LHCN-M2 (cell line): ENCODE measurements at places on chromosomes 5 and 9. TPM values are rescaled to one million over a fixed set of nuclear protein-coding genes. Genes with fewer than 3 reads are reported as not detected.

- DNase-seq: peak; percentile 51
Observed at GRCh38 chr5:33180900-33181299, 259.9 kb upstream of the TARS1 start.

GRCh38 chr5:68891718-68892117 lies 202.1 kb upstream of the SLC30A5 start:
- no peak for DNase-seq

DNA sequence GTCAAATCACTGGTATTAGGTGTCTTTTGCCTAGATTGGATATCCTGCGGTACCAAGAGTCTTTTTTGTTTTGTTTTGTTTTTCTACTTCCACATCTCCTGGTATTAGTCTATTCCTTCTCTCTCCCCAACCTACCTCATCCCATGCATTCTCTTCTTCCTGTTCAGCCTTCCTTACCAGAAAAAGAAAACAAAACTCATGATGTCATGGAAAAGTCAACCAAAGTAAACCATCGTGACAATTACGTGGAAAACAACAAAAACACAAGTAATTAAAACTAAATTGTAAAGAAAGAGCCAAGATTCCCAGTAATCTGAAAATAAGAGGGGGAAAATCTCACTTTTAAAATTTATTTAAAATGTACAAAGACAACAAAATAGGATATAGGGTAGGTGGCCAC lies 38.3 kb downstream of the TMEM167A start:
- DNase-seq: no peak

WDR38 gene
- not detected in 2 replicates for total RNA-seq

RGS3 gene
- 137 and 144 TPM in 2 replicates for total RNA-seq

FBXW11 gene
- 69.2 and 78.4 TPM in 2 replicates for total RNA-seq

GRCh38 chr5:90093751-90094485 lies 315.6 kb downstream of the CETN3 start:
- DNase-seq: no peak

- no peak for DNase-seq
Observed at GRCh38 chr5:11261241-11261640, 500.2 kb upstream of the DAP start.

GRCh38 chr5:137260820-137261695 lies 238.1 kb downstream of the SPOCK1 start:
- DNase-seq: no peak

DNA sequence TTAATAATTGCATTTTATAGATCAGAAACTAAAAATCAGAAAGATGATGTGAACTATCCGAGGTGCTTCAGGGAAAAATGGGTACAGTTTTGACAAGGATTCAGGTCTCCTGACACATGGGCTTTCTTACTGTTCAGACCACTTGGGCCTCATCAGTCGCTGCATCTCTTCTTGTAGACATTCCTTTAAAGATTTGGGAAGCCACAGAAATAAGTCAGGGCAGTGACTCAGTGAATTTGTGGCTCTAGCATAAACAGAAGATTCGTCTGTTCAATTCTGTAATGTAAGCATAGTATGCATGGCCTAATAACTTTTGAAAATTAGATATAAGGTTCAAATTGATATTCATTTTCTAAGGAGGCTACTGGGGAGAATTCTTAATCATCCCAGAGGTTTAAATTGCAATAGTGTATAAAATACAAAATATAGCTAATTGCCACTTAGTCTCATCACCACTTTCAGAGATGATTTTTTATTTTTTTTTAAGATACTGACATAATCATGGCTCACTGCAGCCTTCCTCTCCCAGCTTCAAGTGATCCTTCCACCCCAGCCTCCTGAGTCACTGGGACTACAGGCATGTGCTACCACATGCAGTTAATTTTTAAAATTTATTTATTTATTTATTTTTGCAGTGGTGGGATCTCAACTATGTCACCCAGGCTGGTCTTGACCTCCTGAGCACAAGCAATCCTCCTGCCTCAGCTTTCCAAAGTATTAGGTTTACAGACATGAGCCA lies 48.9 kb downstream of the RASEF start:
- peak; percentile 13 for DNase-seq

DNA sequence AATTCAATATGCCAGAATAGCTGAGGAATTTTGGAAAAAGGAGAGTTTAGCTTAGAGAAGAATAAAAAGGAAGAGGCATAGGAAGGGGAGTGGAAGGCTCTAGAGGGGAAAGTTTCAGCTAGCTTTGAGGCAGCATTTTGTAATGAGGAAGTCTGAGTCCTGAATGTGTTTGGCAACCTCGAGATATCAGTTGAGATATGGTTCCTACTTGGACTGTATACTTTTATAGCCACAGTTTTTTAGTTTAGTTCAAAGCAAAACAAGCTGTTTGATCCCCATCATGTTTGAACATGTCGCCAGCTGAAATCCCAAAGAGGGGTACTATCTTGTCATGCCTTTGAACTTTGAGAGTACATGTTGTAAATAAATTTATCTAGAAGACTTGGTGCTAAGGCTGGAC lies 559.0 kb upstream of the FTMT start:
- no peak for DNase-seq

- no peak for DNase-seq
Observed at GRCh38 chr9:34458959-34459340, 345 bp downstream of the DNAI1 start.

PRRX2 gene
- total RNA-seq: not detected in 2 replicates

GRCh38 chr5:180820788-180821321 lies 18.2 kb upstream of the MGAT1 start:
- no peak for DNase-seq

GRXCR2 gene
- not detected in 2 replicates for total RNA-seq

STPG3 gene
- total RNA-seq: not detected in 2 replicates

DNA sequence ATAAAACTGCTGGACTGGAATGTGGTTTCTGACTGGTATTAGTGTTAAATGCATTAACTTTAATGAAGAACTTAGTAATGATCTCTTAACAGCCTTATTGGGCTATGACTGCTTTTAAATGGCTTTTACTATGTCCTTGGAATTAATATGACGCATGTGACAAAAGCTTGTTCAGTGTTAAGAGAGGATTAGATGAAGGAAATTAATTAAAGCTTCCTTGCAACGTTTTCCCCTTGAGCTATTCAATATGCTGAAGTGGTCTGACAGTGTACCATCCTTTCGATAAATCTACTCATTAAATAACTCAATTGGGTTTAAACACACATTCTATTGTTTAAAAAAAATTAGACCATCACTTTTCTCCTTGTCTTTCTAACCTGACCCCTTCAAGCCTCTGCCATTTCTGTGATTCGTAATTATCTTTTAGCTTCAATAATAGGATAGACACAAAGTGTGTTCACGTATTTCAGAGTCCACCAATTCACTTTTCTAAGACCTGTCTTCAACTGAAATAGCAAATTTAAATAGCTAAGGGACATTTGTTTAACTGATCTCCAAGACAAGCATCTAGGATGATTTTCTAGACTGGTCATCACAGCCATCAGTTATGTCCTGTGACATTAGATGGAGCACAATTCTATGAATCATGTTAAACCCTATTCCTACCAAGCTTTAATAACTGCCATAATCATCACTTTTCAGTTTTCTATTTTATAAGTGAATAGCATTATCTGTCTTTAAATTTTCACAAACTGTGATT lies 1258.0 kb upstream of the CDH9 start:
- DNase-seq: no peak

PPIC gene
- 17.2 and 20.3 TPM in 2 replicates for total RNA-seq

GRCh38 chr5:41906151-41906550 lies 2.0 kb downstream of the RIMOC1 start:
- DNase-seq: no peak

GRCh38 chr5:145500710-145501109 lies 334.4 kb downstream of the PRELID2 start:
- DNase-seq: no peak

- DNase-seq: no peak
Observed at GRCh38 chr5:133340822-133341221, 271.5 kb downstream of the FSTL4 start.

AQP3 gene
- 16.4 and 40.1 TPM in 2 replicates for total RNA-seq

FAM169A gene
- 2.1 and 2.4 TPM in 2 replicates for total RNA-seq

- no peak for DNase-seq
Observed at GRCh38 chr5:123115020-123115419, 26.0 kb downstream of the PRDM6 start.

- no peak for DNase-seq
Observed at GRCh38 chr5:157175071-157175612, 5.5 kb upstream of the ITK start.

DNA sequence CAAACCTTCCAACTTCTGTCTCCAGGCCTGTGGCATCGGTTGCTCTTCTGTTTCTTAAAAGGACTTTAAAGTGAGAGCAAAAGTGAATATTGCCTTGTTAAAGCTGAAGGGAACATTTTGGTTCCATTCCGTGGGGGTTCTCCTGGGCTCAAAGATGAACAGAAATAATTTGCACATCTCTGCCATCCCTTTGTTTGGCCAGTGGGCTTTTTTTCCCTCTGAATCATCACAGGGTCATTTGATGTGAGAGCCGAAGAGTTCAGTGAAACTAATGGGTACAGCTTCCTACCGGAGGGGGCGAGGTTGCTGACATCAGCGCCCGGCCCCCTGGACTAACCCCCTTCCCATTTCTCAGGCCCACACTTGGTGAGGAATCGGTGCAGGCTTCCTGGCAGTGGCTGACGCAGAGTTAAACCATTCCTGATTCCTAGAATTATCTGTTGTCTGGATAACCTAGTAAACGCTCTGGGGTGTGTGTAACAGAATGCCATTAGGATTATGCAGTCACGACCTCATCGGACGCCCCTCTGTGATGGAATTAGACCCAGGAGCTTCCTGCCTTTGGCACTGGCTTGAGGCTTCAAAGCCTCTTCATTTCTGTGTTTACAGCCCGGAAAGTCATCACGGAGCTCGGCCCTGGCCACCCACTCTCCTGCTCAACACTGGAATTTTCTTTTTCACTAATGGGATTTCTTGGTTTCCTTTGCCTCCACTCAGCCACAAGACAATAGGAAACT lies 61.6 kb upstream of the RPL26L1 start:
- peak; percentile 73 for DNase-seq

PCDHGB6 gene
- total RNA-seq: 0.32 and 0.40 TPM in 2 replicates
